ENCODE measurements at places on chromosomes 1 and 21.
A peak's percentile ranks its signal among the peaks of the same experiment; 100 is the strongest.

- no peak for DNase-seq
Measured at GRCh38 chr1:160868141-160868540, 5.5 kb upstream of the CD244 start.

GRCh38 chr1:165490175-165490574 lies 45.2 kb upstream of the RXRG start:
- DNase-seq, result no peak

DNA sequence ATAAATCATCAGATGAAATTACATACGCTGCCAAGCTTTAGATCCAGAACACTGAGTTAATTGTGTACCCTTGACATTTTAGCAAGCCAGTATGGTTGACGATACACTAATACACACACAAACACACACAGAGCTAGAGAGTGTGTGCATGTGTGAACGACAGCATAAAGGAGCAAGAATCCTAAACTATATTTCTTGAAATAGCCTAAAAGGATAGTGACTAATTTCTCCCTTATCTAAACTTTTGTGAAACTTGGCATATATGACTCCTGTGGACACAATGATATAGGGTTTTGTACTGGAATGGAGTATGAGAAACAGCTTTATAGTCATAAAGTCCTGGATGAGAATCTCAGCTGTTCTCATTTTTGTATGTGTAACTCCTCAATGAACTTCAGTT lies 65.1 kb upstream of the DMRTA2 start:
- DNase-seq, result no peak

DNA sequence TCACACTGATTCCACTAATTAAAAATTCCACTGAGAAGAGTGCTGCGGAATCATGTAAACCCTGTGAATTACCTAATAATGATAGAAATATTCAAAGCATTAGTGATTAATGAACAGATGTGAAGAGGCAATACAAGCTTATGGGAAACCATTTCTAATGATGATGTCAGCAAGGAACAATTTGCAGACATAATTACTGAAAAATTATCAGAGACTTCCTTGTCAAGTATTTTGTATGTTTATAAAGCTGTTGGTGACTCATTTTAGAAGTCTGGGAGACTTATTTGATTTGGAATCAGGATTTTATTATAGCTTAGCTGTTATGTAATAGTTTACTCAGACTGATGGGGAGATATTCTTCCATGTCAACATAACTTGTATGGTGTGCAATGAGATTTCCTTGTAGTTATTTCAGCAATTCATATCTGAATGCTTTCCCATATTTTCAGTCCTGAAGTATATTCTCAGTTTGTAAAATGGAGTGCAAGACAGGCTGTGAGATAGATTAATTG lies 135.5 kb downstream of the TGFB2 start:
- no peak for DNase-seq

GRCh38 chr1:29624320-29625083 lies 388.2 kb downstream of the PTPRU start:
- no peak for DNase-seq

DNA sequence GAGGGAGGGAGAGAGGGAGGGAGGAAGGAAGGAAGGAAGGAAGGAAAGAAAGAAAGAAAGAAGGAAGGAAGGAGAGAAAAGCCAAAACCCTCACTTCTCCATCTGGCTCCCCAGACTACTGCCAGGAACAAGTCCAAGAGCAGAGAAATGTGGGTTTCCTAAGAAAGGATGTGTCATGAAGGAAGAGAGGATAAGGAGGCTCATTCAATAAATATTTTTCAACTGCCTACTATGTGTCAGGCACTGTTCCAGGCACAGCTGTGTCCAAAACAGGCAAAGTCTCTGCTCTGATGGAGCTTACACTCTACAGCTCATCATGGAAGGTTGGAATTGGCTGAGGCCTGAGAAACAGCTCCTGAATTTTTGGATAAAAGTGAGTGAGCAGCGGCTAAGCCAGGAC lies 42.6 kb upstream of the ATP2B4 start:
- no peak for DNase-seq

GRCh38 chr1:111480674-111481073 lies 6.9 kb downstream of the C1orf162 start:
- DNase-seq, result no peak

DNA sequence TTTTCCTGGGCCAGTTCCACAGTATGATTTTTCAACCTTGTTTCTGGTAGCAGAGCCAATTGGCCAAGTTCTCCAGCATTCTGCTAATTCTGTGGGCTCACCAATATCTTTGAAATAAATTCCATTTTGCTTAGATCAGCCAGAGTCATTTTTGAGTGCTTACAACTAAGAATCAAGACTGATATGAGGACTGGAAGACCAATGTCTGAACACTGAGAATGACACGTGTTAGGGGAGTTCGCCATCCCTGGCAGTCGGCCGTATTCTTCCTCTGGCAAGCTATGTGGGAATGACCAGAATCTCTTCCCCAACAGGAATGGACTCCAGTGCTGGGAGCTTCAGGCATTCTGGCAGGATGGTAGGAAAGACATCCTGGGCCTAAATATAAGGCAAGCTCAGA lies 4.9 kb upstream of the TENT5C start:
- no peak for DNase-seq

- no peak for DNase-seq
Measured at GRCh38 chr1:201100169-201100930, 11.9 kb downstream of the CACNA1S start.

GRCh38 chr1:3744646-3745045 lies 7.6 kb upstream of the CCDC27 start:
- no peak for DNase-seq

DNA sequence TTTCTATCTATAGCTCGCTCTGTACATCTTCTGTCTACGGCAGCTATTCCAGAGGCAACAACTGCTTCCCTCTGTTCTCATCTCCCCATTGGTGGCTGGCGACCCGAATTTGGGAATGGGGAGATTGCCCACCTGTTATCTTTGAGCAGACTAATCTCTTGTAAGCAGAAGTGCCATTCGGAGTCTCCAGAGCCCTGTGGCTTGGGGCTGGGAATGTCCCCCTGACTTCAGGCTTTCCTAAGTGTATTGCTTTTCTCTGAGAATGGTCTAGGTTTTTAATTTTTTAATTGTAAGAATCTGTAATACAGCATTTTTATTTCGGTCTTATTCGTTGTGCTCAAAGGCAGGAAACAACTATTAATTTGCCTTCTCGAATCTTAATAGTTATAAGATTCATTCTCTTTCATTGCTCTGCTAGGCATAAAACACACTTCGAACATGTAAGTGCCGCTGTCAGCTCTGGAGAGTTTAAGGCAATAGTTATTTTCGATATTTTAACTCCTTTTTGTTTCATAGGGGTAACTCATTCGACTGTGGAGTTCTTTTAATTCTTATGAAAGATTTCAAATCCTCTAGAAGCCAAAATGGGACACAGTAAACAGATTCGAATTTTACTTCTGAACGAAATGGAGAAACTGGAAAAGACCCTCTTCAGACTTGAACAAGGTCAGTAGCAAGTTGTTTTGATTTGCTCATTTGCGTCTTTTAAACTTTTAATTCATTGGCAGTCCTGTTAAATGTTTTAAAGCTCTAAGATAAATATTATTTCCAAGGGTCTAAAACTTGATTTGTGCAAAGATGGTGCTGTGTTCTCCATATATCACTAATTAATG lies 514 bp downstream of the AGL start:
- no peak for DNase-seq

DNA sequence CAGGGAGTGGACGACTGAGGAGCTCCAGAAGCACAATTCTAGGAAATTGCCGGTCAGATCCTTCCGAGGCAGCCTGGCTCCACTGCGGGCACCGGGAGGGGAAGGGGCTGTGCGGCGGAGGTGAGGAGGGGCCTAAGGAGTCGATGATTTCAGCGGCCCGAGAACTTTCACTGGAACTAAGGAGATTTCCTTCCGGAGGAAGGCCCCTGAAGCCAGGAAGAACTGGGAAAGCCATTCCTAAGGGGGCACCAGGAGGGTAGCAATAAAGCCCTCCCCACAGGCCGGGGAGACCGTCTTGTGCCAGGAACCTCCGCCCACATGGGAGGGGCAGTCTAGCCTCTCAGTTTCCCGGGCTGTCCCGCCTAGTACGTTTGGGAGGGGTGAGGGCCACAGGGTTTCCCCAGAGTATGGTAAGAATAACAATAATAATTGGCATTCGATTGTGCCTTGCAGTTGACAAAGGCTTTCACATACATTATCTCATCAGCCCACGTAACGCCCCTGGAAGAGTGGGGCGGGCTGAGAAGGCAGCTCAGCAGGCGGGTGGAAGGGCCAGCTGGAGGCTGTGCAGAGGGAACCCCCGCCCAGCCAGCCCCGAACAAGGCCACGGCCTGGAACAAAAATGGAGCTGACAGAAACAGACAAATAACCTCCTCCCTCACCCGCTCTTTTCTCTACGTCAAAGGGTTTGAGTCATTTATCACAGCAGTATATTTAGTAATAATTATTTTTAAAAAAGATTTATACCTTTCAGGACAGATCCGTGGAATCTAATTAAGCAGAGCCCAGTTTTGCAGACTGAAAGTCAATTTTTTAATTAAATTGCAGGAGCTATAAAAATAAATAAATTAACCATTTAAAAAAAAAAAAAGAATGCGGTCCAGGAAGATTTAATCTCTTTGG lies 19.8 kb downstream of the NPR1 start:
- DNase-seq, result peak; percentile 77

DNA sequence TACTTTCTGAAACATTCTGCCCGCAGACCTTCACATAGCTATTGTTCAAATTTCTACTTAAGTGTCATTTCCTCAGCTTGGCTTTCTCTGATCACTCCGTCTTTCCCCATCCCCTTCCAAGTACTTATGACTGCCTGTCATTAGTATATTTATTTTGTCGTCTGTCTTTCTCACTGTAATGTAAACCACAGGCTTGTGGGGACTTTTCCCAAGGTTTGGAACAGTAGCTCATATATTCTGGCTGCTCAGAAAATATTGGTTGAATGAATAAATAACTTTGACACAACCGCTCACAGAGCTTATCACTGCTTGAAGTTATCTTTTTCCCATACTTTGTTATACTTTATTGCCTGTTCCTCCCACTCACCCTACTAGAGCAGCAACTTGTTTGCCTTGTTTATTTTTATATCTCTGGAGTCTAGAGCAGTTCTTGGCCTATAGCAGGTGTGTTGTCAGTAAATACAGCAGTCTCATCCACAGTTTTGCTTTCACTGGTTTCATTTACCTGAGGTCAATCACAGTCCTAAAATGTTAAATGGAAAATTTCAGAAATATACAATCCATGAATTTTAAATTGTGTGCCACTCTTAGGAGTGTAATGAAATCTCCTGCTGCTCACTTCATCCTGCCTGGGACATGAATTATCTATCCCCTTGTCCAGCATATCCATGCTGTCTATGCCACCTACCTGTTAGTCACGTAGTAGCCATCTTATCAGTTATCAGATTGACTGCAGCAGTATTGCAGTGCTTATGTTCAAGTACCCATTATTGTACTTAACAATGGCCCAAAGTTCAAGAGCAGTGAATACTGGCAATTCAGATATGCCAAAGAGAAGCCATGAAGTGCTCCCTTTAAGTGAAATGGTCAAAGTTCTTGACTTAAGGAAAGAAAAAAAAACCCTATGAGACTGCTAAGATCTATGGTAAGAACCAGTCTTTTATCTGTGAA lies 2.4 kb upstream of the CNIH4 start:
- DNase-seq, result no peak

- no peak for DNase-seq
Measured at GRCh38 chr21:29074007-29074376, 544 bp upstream of the CCT8 start.

DNA sequence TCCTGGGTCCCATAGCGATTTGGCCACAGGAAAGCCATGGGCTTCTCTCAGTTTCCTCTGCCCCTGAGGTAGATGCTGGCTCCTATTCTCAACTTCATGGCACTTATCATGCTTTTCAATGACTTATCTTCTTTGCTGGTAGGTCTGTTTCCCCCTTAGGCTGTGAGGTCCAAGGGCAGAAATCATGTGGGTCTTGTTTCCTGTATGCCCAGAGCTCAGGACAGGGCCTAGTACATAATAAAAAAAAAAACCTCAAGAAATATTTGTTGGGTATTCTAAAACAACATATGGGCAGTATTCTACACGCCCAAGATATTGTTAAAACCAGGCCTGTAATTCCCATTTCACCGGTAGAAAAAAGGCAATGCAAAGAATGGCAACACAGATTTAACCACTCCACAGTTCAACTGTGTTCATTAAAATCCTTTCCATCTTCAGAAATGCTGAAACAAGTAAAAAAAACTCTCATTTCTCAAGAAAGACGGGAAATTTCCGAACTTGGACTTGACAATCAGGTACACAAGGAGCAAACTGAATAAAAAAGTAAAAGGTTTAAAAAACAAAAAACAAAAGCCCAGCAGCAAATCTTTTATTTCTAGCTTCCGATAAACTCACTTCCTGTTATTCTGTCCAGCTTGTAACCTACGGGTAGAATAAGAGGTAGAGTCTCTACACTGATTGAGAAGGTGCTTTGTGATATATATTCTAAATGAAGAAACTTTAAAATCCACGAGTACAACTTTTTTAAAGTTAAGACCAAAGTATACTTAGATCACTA lies 6.3 kb upstream of the TDRD10 start:
- DNase-seq, result no peak

DNA sequence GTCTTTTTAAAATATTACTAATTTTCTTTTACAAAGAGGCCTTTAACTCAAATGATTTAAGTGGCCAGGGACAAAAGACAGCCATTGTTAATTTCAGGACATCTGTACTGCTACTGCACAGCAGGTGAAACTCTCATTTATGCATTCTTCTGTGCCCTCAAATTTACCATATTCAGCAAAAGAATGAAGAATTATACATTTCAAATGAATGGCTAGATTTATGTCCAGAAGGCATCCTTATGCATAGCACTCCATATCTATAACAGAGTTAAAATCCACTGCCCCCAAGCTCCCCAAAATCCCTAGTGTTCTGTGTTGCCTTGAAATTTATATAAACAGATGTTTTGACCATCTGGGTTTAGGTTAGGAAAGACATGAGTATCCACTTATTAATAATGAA lies 202.6 kb downstream of the DNM3 start:
- DNase-seq, result no peak

DNA sequence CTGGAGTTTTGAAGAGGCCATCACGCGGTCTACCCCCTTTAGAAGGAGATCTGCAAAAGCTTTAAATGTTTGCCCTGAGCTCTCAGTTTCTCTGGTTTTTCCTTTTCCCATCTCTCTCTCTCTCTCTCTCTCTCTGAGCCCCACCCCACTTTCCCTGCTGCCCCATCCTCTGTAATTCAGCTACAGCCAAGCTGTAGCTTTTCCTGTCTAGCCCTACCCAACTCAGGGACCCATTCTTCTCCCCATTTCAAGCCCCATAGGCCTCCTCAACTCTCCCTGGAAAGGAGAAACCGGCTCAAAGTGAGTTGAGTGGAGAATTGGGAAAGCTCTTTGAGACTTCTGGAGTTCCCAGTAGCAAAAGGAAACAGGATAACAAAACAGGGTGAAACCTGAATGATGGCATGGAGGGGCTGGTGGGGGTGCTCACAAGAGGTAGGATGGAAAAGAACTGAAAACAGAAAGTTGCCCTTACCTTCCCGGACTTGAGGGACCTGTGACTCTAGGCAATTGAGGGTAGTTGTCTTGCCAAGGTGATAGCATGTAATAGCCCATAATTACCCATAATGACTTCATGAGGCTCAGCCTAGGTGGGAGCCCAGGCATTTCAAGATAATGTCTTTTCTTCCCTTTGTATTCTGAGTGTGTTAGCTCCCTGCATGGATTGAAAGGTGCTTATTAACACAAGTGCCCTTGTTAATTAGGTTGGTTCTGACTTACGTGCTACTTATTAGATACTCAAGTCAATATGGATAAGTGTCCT lies 84.9 kb downstream of the SLC16A1 start:
- no peak for DNase-seq
